ENCODE measurements at places on chromosomes 1 and 21.

- DNase-seq, result no peak
These were observed 127.6 kb upstream of the VAMP3 start for GRCh38 chr1:7643530-7643929.

GRCh38 chr1:231990388-231990787 lies 363.8 kb downstream of the DISC1 start:
- DNase-seq, result no peak

DNA sequence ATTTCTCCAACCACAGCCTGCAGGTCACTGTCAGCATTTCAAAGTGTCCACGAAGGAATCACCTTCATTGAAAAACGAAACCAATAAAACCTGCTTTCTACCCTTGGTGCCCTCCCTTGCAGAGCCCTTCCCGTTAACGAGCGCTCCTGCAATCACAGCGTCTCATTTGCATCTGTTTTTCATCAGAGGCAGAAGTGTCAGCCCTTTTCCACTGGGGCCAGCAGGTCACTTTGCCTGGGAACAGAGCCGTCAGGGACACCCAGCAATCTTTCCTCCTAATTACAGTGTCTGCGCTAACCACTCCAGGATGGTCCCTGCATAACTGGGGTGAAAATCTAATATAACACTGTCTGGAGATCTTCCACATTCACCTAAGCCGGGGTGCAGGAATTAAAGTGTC lies 85.3 kb downstream of the PSMG1 start:
- no peak for DNase-seq

DNA sequence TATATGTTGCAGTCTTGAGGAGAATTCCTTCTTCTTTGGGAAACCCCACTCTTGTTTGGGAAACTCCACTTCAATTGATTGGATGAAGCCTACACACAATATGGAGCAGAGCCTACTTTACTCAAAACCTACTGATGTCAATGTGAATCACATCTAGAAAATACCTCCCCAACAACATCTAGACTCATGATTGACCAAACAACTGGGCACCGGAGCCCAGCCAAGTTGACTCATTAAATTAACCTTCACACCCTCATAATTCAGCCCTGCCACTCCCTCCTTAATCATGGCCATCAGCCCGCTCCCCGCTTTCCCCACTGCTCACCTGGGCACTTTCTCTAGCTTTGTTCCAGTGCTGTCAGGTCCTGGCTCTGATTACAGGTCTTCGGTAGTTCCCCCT lies 208.1 kb upstream of the MAP1LC3C start:
- no peak for DNase-seq

DNA sequence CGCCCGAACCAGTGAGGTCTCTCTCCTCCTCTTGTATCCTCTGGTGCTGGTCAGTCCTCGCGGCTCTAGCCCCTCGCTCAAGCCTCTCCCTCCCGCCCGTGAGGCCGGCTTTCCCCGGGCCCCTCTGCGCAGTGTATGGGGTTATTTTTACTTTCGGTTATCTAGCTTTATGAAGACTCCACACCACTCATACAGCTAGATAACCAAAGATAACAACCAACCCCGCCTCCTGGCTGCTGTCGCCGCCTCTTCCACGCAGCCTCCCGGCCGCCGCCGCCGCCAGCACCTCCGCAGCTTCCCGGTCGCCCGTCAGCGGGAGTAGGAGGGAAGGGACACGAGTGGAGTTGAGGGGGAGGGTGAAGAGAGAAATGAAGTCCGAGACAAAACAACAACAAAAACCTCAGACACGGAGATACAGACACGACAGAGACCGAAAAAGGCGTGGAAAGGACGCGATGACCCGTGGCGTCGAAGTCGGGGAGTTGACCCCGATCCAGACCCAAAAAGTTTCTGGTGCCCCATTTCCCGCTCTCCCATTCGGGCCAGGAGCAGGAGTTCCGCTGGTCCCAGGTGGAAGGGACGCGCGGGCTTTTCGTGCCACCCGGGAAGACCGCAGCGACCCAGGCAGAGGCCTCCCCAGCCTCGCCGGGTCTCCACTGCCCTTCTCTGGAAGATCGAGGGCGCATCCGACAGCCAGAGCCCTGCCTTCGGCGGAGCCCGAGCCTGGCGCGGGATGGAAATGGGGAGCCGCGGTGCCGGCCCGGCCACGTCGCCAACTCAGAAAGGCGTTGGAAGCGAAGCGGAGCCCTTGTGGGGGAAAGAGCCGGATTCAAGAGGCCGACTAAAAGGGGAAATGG lies 51.4 kb downstream of the RHBG start:
- DNase-seq, result no peak

GRCh38 chr1:8905582-8906191 lies 27.2 kb upstream of the ENO1 start:
- DNase-seq, result no peak

GRCh38 chr1:109655615-109656519 lies at the start of gene GSTM4:
Gene GSTM4 (plus strand): TSS chr1:109656099. CDS start chr1:109656390, 291 bp downstream.
- DNase-seq, result peak; percentile 33

GRCh38 chr1:16061266-16061665 lies 12.2 kb downstream of the FAM131C start:
- no peak for DNase-seq

DNA sequence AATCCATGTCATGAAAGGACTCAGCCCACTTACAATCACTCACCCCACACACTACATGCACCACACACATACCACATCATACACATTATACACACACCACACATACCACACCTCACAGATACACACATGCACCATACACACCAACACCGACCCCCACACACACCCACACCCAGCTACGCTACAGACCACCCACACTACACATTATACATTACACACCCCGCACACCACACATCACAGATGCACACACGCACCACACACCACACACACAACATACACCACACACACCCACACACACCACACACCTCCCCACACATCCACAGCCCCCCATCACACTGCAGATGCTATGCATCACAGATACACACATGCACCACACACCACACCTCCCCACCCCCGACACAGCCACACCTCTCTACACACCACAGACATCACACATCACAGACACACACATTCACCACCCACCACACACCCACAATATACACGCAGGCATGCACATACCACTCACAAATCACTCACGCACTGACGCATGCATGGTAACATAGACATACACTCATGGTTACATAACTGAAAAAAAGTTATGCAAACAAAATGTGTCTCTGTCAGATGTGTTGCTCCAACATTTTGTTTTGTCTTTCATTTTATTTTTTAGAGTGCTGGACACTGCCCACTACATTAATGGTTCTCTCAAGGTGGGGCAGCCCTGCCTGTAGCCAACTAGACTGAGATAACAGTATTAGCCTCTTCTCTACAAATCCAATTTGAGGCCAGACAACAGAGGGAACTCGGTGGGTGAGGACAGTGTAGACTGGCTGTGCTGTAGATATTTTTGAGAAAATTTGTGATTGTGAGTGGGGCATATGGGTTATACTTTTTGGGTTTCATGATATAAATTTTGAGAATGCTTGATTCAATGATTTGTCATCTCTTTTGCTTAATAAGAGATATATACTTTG lies 15.2 kb upstream of the PGBD2 start:
- no peak for DNase-seq

DNA sequence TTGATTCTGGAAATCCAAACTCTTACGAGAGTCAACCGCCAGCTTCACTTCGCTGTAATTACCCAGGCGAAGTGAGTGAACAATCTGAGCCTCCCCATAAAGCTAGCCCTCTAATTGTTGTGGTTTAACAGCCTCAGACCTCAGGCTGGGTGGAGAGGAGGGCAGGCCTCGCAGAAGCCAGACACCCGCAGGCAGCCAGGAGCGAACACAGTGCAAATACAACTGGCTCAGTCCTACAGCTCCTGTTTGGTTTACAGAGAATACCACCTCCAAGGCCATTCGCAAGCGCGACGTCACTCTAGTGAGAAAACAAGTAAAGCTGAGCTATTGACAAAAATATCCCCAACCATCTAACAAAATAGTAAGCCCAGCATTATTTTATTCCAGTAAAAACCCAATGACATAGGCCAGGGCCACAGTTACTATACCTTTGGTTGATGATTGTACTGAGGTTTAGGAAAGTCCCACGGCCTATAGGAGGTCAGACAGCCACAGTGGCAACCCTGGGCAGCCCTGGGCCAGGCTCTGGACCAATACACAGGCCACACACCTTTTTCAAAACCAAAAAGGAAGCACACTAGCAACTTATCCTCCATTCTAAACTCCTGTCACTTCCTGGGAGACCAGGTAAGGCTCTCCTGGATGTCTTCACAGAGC lies 163.3 kb downstream of the ETS2 start:
- DNase-seq, result no peak

- DNase-seq, result no peak
These were observed 61.2 kb upstream of the ETV3 start for GRCh38 chr1:157199421-157199755.

DNA sequence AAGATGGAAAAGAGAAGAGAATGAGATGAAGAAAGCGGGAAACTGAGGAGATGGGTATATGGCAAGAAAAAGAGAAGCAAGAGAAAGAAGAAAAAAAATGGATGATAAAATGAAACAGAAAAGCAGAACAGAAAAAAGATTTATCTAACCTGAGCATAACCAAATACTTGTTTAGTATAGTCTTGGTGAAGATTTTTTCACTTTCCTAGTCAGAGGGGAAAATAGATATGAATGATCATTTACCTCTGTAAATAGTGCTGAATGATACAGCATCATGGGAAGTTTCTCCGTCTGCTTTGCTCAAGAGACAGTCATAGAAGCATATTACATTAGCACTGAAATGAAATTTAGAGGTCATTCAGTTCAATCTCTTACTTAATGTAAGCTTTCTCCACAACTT lies 36.1 kb upstream of the PLPPR4 start:
- DNase-seq, result no peak

- no peak for DNase-seq
These were observed 8.2 kb downstream of the UQCRHL start for GRCh38 chr1:15799004-15799867.

GRCh38 chr1:98839840-98840239 lies 164.8 kb downstream of the PLPPR5 start:
- no peak for DNase-seq

All from hippocampal formation (tissue), 2 donors.